ENCODE measurements at places on chromosomes 11 and 22. TPM values are rescaled to one million over a fixed set of nuclear protein-coding genes. Genes with fewer than 3 reads are reported as not detected.

The GAB4 gene
- polyA plus RNA-seq, result not detected

The MTA2 gene
- polyA plus RNA-seq, result 47.0 TPM

The RAD9A gene
- polyA plus RNA-seq, result 13.4 TPM

The OR51B2 gene
- polyA plus RNA-seq, result not detected

The RASL10A gene
- polyA plus RNA-seq, result 1.2 TPM

The RASD2 gene
- 16.2 TPM for polyA plus RNA-seq

The MOB2 gene
- 20.2 TPM for polyA plus RNA-seq

The EMID1 gene
- 6.6 TPM for polyA plus RNA-seq

Measured in muscle of back (tissue), 13 donors.